Kasumi-1 (cell line): ENCODE measurements at places on chromosomes 4 and X.

DNA sequence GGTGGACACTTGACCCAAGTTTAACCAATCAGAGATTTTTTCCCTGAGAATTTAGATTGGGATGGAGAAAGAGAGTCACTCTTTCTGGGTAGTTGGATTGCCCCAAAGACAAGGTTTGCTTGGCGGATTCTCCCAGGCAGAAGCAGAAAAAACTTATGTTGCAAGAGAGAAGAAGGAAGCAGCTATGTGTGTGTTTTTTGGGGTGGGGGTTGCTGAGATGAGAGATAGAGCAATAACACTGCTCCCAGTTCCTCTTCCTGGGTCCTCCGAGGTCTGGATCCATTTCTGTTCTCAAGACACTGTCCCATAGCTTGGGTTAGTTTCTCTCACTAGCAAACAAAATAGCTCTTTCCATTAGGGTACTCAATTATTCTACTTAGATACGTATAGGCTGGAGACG lies 222.1 kb downstream of the STIM2 start:
- DNase-seq = peak; percentile 64

- no peak for DNase-seq
These were observed 386.5 kb downstream of the GPAT3 start for GRCh38 chr4:83922402-83922801.

GRCh38 chr4:101032541-101032940 lies 314.8 kb downstream of the PPP3CA start:
- no peak for DNase-seq

DNA sequence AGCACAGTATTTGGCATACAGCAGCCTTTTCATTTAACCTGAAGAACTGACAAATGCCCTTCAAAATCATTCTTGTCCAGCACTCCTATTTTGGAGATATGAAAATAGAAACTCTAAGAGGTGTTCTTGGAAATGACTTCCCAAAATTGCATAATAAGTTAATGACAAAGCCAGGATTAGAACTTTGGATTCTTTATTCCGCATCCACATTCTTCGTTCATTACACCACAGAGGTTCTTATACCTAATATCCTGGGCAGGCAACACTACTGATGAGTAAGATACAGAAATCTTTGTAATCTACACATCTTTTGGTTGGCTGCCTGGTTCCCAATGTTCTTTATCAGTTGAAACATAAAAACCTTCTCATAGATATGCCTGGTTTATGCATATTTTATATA lies 5.9 kb downstream of the COL25A1 start:
- DNase-seq = no peak

GRCh38 chr4:111601671-111602070 lies 543.6 kb upstream of the FAM241A start:
- DNase-seq = no peak

GRCh38 chrX:128106630-128107029 lies 54.4 kb upstream of the ACTRT1 start:
- peak; percentile 53 for DNase-seq

- DNase-seq = no peak
These were observed 53.0 kb upstream of the SHISA3 start for GRCh38 chr4:42344309-42344708.

- DNase-seq = no peak
These were observed 10.1 kb upstream of the SASH3 start for GRCh38 chrX:129769467-129770154.

DNA sequence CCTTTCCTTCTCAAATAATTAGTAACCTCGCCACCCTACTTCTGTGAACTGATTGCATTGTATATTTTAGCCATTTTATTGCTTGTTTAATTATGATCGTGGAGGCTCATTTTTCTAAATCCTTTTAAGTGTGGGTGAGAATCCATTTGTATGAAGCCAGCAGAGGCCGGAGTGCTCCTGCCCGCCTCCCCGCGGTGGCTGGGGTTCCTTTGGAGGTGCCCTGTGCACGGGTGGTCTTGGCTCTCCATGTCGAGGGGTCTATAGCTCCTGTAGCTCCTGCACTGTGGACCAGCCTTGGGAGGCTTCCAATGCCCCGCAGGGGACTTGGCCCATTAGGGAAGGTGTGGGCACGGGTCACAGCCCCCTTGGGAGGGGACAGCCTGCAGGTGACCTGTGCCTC lies 15.0 kb downstream of the UVSSA start:
- no peak for DNase-seq

- peak; percentile 20 for DNase-seq
These were observed 52.4 kb upstream of the TRIM2 start for GRCh38 chr4:153151535-153152455.

- no peak for DNase-seq
These were observed 7.9 kb upstream of the RGS12 start for GRCh38 chr4:3284734-3285557.

GRCh38 chrX:37753384-37753783 lies 26.5 kb upstream of the CYBB start:
- no peak for DNase-seq
